ENCODE measurements at places on chromosomes 2 and 18.

- DNase-seq, result no peak
Measured at GRCh38 chr2:80070587-80070986, 234.0 kb downstream of the LRRTM1 start.

- no peak for DNase-seq
Measured at GRCh38 chr2:215003001-215003400, 135.4 kb downstream of the ABCA12 start.

DNA sequence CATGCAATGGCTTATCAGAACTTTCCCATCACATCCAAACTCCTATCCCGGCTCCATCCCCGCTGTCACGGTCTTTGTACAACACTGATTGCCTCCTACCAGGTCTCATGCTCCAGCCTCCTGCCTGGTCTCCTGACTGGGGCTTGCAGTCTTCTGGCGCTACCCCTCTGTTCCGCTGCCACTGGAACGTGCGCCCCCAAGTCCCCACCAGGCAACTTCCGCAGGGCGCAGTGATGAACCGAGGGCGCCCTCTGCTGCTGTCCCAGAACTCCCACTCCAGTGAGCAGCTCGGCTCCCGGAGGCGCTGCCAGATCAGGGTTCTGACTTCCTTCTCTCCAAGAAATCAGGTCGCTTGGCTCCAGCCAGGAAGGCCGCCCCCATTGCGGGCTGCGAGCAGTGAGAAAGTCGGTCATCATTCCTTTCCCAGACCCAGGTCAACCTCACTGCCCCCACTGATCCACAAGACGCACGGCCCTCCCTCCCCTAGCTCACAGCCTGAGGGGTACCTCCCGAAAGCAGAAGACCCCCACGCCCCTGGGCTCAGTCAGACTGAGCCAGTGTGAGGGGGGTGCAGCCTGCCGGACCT lies 43.9 kb upstream of the RAB11FIP5 start:
- DNase-seq, result no peak

DNA sequence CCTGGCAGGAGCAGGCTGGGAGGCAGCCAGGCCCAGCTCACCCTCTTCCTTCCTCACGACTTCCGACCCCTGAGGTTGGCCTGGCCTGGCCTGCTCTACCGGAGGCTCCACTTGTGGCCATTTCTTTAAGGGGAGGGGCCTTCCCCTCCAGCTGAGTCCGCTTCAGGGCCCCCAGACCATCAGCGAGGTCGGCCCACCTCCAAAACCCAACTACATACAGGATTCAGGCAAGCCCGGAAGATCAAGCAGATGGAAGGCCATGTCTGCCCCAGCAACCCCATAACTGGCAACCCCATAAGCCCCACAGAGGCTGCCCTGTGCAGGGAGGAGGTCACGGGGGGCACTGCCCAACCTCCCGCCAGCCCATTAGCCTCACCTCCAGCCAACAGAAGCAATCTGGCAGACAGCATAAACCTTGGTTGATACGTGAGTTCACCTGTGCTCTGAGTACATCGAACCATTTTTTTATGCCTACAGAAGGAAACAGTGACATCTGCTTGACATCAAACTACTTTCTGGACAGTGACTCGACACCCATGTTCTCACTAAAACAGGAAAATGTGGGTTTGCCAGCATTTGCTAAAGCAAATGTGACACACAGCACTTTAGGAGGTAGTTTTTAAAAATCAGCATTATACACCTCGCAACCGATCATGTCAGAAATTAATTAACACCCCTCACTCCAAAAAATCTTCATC lies 98.9 kb downstream of the EIPR1 start:
- no peak for DNase-seq

DNA sequence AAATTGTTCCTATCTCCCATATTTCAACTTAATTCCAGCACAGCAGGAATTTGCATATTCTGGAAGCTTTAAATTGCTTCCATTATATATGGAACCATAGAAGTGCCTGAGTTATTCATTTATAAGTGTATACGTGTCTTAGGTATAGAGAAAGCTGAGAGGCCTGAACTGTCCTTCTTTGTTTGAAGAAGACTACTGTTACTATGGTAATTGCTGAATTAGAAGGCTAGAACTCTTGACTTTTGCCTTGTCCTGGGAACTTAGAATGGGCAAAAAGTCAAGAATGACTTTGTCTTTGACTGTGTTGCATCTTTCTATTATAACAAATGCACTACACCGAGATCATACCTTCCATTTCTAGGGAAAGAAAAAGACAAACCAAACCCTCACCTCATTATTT lies 15.7 kb downstream of the CAMKMT start:
- DNase-seq, result no peak

DNA sequence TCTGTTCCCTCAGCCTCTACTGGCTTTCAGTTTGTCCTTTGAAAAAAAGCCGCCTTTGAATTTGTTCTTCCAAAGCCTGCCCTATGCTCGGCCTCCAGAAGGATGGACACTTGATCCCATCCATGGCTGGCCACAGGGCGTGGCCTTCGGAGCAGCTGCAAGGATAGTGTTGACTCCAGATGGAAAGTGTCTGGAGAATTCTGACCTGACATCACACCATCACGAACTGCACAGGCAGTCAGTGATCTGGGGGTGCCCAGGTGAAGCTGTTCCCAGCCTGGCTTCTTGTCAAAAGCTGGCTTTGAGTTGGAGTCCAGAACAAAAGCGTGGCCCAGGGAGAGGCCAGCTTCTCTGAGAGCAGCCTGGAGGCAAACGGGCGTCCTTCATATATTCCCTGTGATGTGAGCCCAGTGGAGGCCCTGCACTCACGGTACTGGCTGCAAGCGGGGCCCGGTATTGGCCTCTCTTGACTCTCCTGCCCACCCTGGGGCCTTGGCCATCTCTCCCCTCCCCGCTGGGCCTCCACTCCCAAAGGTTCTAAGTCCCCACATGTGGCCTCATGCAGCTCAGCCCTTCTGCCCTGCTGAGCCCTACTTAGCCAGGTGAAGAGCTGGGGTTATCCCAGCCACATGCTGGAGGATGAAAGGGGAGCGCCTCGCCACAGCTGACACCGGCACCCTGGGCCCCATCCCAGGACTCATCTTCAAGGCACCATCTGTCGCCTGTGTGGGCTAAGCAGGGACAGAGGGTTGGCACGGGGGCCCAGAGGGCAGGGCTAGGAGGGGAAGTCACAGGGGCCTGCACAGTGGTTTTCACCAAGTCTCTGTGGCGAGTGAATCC lies 20.4 kb upstream of the ATOH8 start:
- DNase-seq, result no peak

- DNase-seq, result no peak
Measured at GRCh38 chr18:2102022-2102421, 469.3 kb downstream of the METTL4 start.

DNA sequence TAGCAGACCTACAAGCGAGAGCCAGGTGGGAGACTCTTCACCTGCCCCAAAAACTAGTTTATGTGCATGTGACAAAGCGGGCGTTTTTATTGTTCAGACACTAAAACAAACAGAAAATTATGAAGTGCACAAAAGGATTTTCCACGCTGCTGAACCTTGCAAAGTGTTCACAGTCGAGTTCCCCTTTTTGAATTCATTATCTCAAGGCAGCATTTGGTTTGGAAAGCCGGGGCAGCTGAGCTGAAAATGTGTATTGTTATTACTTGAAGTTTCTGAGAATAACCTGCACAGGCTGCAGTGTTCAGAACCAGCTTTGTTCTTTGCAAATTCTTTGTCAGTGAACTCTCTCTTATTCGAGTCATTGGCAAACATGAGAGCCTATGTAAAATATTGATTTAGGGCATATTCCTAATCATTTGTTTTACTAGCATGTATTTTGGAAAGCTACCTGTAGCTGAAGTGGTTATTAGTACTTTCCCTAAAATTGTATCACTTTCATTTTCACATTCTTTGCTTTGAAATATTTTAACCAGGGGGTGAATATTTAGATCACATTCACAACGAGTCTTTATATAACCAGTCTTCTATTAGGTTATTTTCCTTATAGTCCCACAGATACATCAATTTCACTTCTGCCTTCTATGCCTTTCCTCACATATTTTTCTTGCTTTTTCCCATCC lies 59.5 kb downstream of the LRRTM1 start:
- DNase-seq, result no peak

- no peak for DNase-seq
Measured at GRCh38 chr2:207487650-207488311, 42.0 kb upstream of the CREB1 start.

DNA sequence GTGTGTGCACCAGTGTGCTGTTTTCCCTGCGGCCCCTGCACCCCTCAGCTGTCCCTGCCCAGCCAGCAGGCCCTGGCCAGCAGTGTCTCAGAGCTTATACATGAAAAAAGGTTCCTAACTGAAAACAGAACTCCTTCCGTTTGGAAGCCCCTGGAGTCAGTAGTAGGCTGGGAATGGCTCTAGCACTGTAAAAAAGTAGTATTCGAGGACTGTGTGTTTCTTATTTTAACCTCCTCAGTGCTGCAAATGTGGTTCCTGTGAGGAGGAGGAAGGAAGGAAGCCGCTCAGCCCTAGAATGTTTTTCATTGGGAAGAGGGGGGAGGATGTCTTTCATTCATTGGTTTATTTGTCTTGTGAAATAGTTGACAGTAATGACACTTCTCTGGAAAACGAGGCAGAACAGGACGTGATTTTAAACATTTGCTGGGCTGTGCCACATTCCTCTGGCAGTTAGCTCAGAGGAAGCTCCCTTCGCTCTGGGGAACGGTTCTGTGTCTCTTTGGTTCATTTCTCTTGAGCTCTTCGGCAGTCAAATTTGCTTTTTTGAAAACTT lies 103.5 kb downstream of the SPTBN1 start:
- DNase-seq, result no peak

- no peak for DNase-seq
Measured at GRCh38 chr18:50151926-50152325, 43.0 kb downstream of the MYO5B start.

DNA sequence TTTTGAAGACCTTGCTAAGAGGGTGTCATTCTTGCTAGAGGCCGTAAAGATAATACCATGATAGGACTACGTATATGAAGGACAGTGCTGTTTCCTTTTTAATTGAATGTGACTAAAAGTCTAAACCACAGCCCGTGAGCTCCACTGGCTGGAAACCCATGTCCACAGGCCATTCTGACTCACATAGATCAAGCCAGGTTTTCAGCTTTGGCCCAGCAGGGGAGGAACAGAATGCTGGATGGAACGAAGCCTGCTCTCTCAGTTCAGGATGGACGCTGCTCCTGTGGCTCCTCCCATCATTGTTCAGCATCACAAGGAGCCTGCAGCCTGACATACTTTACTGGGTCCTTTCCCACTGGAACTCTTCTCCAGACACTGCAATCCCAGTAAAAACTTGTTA lies 47.6 kb downstream of the ALPK2 start:
- DNase-seq, result no peak

DNA sequence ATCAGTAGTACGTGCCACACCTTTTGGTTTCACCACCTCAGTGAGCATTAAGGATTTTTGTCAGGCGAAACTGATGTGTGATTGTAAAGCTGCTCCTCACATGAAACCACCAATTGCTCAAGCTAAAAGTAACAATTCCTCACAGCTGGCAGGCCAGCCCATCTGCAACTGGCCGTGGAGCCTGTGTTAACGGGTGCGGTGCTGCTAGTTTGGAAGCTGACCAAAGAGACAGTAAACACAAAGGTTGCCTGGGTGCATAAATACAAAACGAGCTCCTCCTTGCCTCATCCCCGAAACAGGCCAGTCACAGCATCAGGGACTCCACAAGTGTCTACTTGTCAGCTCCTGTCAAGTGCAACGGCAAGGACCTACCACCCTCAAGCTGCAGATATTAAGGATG lies 32.0 kb downstream of the LGALSL start:
- DNase-seq, result peak; percentile 63

DNA sequence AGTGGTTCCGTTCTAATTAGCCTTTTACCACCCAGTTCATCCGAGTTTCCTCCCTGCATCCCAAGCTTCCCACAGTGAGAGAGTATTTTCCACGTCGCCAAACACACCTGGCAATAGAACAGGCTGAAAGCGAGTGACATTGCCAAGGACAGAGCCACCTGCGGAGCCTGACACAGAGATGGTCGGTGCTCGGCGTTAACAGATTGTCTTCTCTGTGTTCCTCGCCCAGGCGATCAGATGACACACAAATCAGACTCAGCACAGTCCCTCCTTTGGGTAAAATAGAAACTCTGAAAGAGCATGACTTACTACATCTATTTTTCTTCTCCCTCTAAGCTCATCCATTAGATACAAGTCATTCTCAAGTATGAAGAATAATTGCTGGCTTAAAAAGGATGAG lies 107.7 kb downstream of the CD226 start:
- no peak for DNase-seq

DNA sequence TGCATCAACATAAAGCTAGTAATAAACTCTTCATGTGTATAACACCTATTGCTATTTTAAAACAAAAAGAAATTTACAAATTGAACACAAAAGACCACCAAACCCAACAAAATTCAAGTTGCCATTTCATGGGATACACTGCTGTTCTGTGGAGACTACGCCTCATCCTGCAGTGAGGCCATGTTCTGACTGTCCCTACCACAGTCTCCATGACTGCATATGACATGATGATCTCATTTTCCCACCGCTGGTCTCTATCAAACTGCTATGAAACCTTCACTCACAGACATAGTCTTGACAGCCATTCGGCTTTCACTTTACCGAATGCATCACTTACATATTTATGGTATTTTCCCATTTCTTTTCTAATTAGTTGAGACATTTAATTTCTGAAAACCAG lies 21.2 kb upstream of the VWA3B start:
- DNase-seq, result no peak

GRCh38 chr2:10266133-10266620 lies 36.5 kb upstream of the HPCAL1 start:
- DNase-seq, result no peak

GRCh38 chr2:183684686-183685085 lies 560.4 kb downstream of the NUP35 start:
- DNase-seq, result no peak

DNA sequence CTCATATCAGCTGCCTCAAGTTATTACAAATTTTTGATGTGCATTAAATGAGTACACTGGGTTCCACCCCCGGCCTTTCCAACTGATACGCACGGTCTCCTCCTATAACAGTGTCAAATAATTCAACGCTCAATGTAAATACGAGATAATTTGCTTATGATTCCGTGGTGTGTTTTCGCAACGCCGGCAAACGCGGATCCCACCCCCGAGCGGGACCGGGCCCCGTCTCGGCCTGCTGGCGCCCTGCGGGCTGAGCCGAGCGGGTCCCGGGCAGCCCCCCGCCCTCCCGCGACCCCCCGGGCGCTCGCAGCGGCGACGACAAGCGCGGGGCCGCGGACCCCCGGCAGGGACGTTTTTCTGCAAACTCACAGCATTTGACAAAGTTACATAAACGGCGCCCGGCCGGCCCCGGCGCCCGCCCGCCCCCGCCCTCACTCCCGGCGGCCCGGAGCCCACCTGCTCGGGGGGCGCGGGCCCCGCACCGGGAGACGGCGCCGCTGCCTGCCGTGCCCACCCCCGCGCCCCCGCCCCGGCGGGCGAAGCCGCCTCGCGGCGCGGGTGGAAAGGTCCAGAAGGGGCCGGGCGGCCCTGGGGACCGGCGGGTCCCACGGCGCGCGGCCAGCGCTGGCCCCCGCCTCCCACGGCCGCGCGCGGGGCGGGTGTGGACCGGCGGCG lies 762 bp downstream of the HDAC4 start:
- DNase-seq, result peak; percentile 73
